ENCODE measurements at places on chromosomes 13 and 19.

DNA sequence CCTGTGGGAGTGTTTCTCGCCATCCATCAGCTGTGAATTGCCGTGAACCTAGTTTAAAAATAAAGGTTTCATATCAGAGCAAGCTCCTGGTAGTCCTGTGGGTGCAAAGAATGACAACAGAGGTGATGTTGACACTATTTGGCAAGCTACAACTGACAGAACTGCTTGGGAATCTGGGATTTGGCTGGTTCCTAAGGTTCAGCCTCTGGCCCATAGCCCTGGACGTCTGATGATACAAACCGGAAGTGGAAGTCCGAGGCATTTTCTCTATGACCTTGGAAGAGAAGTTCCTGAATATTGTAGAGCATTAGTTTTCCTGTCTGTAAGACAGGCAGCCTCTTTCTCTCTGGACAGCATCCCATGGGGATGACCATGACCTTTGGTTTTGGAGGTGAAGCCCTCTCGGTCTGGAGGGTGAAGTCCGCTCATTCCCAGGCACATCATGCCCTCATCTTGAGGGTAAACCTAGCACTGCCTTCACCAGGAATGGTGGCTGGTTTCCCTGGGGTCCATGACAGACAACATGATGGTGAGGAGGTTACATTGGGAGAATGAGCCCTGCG is 29.1 kb downstream of the GATAD2A start:
- DNase-seq, result no peak

DNA sequence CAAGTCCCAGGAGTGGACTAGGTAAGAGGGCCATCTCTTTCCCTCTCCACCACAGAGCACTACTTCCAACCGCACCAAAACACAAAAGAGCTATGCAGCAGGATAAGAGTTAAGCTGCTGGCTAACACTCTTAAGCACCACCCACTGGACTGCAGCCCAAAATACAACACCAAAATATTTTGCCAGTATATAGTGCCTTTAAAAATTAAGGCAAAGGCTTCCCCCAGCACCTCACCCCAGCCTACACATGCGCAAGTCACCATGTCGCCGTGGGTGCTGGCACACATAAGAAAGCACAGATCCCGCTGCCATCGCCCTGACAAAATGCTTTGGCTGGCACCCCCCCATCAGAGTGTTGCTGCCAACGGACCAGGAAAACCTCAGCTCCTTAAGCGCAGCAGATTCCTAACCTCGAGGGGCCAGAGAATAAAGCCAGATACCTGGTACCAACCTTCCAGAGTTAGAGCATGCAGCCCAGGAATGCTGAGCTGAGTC is 608.3 kb downstream of the PCDH17 start:
- DNase-seq, result no peak

- no peak for DNase-seq
Measured at GRCh38 chr13:75587679-75588078, 38.1 kb downstream of the UCHL3 start.

- no peak for DNase-seq
Measured at GRCh38 chr13:21949818-21950429, 279.1 kb downstream of the FGF9 start.

- no peak for DNase-seq
Measured at GRCh38 chr13:94384231-94384905, 95.1 kb downstream of the DCT start.

DNA sequence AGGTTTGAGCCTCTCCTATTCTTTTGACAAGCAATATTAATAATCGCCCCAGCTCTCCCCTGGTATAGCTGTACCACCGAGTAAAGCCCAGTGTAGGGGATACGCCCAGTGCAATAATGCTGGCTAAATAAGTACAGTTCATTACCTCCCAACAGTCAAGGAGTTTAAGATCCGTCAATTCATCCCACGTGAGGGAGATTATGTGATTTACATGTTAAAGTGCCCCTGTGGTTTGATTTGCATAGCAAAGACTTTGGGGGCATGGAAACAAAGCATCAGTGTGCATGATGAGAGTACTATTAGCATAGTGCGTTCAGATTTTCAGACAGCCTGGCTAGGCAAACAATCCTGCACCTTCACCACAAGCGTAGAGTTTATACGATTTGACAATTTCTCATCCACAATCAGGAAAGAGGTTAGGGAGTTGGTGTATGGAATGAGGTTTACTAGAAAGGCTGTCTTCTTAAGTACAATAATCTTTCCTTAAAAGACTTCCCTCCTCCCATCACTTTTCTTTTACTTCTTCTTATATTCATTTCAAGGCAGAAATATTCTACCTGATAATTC is 754.0 kb downstream of the DIAPH3 start:
- no peak for DNase-seq
